ENCODE measurements at places on chromosomes 3 and 15.

- DNase-seq: no peak
These were observed 16.9 kb upstream of the FAM3D start for GRCh38 chr3:58683466-58683865.

DNA sequence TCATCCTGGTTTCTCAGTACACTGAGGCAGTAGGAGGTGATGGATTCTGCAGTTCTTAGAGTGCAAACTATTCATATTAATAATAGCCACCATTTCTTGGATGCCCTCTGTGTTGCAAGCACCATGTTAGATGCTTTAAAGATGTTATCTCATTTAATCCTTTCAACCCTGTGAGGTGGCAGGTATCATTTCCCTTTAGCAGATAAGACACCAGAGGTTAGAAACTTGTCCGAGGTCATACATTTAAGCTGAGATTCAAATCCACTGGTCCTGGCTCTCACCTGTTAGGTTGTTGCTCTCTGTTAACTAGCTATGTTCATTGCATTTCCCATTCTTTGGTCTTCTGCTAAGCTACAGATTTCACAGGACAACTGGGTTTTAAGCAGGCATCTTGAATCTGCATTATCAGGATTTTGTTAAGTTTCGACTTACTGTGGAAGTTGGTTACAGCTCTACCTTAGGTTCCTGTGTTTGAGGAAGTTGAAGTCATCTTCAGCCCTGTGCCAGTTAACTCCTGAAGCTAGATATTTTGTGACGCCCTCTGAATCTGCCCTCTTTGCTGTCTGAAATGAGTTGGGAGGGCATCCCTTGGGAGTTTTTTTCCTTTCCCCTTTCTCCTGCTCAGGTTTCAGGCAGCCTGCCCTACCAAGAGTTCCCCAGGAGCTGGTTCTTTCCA is 6.4 kb downstream of the PDE8A start:
- DNase-seq: no peak

DNA sequence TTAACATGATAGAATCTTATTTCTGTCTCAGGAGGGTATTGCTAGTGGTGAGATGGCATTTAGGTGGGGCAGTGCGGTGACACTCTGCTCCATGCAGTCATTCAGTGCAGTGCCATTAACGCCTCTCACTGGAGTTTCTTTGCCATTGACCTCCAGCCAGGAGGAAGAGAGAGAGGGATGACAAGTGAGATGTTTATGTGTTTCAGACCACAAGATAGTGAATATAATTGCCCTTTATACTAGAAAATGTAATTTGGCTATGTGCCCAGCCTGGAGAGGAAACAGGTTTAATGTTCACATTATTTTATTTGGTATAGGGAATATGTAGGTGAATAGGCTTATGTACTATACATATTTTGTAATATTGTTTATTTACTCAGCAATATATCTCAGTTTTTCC is 84.5 kb downstream of the ZIC1 start:
- DNase-seq: no peak

DNA sequence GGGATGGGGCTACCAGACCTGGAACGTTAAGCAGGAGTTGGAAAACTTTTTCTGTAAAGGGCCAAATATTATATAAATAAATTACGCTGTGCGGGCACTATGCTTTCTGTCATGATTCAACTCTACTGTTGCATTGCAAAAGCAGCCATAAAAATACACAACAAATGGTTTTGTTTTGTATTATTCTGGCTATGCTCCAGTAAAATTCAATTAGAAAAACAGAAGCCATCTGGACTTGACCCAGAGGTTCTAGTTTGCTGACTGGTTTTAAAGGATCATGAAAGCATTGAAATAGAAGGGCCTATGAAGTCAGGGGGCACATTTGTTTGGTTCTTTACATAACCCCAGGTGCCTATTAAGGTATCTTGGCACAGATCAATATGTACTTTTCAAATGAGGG is 647.4 kb upstream of the LMCD1 start:
- DNase-seq: no peak

GRCh38 chr3:182233957-182234356 is 522.2 kb downstream of the SOX2 start:
- DNase-seq: no peak

DNA sequence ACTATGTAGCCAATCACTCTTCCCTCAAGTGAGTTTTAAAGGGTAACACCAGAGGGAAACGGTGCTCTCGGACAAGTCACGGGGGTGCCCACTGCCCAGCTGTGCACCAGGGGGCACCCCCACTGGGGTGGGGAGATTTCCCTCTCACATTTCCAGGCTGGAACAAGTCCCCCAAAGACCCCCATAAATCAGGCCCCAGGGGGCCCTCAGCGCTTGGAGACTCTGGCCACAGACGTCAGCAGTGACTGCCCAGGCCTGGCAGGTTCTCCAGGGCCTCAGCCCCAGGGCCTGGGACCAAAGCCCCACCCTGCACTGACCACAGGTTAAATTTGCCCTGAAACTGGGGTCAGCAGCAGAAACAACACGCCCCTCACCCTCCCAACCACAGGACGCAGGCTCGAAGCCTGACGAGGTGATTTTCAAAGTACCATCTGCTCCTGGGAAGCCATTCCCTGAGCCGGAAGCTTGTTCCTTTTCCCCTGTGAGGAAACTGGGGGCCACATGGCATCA is 17.0 kb downstream of the XXYLT1 start:
- DNase-seq: no peak

- no peak for DNase-seq
These were observed 6.8 kb upstream of the QARS1 start for GRCh38 chr3:49111347-49111746.

DNA sequence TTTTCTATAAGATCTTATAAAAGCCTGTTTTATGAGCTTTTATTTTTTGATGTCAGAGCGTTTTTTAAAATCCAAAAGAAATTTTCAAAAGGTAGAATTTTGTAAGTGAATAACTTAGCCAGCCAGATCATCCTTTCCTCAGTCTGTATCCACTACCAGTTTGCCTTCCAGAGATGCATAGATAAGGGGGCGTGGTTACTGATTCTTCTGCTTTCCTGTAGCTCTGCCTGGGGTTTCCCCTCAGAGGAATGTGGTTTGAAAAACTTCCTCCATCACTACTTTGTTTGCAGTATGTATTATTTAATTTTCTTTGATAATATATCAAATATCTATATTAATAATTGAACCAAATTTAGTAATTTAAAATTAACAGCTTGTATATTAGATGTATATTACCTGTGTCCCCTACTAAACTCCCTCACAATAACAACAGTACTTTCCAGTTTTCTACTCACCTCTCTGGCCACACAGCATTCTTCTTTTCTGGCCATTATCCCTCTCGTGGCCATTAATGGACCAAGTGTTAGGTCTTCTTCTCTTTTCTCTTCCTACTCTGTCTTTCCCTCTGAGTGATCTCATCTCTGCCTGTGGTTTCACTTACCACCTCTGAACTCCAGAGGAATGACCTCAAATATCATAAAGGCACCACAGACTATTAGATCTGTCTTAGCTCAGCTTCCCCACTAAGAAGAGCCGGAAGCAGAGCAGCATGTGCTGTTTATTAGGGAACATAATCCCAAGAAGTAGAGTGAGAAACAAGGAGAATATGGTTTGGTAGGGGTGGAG is 239.7 kb downstream of the UBE2E2 start:
- DNase-seq: no peak

DNA sequence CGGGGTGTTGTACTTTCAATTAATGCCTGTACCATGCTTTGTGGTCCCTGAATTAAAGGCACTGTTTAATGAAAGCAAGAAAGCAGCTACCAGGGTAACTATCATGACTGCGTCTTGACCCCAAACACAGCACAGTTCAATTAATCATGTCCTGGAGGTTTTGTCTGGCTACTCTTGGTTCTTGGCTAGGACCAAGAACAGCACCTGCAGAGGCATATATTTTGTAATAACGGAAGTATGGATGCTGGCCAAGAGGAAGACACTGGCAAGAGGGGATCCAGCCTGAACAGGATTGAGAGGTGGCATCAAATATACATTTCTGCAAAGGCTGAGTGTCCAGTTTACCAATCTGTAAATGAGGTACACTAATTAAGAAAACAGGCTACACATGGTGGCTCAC is 119.9 kb downstream of the FOXP1 start:
- no peak for DNase-seq

DNA sequence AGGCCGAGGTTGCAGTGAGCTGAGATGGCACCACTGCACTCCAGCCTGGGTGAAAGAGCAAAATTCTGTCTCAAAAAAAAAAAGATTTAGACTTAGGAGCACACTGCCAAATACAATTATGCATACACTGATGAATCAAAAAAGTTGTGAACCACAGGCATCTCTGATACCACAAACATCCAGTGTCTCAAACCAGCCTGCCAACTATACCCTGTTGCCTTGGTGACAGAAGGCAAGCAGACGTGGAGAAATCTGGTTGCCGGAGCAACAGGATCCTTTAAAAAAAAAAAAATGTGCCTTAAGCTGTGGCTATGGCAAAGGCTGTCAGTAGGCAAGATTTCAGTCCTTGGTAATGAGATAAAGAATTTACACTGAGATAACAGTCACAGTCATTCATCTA is 202.3 kb downstream of the NEK10 start:
- no peak for DNase-seq

DNA sequence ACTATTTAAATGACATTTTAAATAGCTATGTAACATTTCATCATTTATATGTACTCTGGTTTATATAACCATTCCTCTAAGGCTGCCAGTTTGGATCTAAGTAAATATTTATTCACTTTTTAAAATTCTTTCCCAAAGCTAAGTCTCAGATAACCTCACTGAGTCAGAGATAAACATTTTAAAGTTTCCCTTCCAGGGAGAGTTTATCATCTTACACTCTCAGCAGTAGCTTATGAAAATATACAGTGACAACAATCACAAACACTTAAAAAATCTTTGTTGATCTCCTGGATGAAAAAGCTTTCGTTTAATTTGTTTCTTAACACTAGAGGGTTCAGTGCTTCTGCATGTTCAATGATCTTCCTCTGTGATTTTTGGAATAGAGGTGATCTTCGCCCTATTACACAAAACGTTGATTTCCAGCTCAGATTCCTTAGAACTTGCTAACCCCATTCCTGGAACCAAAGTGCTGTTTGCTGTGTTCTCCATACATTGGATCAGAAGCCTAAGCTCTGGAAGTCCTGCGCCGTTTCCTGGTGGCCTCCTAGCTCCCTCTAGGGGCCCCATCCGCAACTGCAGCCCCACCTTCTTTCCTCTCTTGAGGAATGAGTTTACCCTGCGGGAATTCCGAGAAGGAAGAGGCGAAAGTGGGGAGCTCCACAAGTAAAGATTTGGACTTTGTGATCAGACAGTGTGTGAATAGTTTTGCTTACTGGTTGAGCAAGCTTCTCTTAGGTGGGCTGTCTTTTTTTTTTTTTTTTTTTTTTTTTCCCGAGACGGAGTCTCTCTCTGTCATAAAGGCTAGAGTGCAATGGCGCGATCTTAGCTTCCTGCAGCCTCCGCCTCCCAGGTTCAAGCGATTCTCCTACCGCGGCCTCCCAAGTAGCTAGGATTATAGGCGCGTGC is 29.3 kb upstream of the SACM1L start:
- DNase-seq: no peak

DNA sequence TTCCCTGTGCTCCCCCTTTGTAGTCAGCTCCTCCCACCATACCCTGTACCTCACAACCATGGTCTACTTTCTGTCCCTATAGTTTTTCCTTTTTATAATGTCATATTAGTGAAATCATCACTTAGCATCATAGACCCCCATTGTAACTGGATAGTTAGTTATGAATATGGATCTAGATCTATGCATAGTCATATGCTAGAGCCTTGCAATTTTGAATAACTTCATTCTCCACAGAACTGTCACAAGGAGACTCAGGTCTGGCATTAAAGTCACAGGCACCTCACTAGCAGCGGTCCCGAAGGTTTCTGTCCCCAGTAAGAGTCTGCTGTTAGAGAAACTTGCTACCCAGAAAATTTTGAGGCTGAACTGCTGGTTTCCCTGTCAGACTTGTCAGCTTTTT is 102.0 kb upstream of the NUDT16 start:
- no peak for DNase-seq

DNA sequence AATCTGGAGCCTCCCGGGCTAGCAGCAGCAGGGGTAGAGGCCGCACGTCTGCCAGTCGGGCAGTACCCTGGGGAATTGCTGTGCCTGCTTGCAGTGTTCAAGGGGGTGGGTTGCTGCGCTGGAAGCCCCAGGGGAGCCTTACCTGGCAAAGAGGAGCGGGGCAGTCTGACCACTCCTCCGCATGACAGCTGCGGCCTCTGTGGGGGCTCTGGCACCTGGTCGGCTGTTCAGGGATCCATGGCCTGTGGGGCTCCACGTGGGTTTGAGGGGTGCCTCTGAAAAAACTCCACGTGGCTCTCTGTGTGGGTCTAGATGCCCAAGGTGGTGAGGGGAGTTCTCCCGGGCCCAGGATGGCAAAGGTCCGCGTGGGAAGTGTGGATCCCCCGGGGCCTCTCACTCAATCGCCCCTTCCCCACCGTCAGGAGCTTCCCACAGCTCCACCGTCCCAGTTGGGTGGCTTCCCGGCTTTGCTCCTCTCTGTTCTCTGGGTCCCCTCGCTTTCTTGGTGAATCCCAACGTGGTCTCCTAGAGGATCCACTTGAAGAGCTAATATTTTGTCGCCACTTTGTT is 184.5 kb downstream of the EFHB start:
- no peak for DNase-seq

- DNase-seq: no peak
These were observed 50.8 kb downstream of the KLF15 start for GRCh38 chr3:126306397-126306796.

DNA sequence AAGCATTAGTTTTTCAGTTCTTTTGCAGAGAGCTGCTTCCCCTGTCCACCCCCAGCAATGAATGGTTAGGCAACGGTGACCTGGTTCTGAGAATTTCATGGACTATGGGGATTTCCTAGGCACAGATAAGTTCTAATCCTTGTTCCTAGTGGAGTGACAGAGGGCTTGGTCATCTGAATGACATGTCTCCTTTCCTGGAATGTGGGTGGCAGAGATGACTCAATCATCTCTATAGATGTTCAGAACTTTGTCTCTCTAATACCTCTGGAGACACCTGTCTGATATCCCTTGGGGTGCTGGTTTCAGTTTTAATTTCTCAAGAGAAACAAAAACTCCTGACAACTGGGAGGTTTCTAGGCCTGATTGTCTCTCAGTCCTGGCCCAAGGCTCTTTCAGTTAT is 10.4 kb downstream of the PLA2G4E start:
- no peak for DNase-seq

DNA sequence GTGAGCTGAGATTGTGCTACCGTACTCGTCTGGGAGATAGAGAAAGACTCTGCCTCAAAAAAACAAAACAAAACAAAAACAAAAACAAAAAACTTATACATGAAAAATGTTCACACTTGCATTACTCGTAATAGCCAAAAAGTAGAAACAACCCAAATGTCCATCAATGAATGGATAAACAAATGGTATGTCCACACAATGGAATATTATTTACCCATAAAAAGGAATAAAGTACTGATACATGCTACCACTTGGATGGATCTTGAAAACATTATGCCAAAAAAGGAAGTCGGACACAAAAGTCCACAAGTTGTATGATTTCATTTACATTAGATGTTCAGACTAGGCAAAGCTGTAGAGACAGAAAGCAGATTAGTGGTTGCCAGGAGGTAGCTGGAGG is 26.7 kb downstream of the PCYT1A start:
- DNase-seq: no peak

DNA sequence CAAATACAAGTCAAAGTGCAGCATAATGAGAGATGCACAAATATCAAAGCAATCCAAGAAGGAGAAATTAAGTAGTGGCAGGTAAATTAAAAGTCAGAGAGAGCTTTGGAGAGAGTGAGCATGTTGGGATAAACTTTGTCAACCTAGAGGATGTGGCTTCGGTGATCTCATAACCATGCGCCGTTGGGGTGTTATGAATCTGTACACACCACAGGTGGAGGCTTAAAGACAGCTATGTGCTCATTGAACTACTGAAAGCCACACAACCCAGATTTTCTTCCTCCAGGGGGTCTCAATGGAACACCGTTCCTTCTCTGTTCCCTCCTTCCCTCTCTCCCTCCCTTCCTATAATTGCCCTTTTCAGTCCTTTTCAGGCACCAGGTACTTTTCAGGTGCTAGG is 52.0 kb downstream of the SUCNR1 start:
- DNase-seq: no peak
